ENCODE measurements at places on chromosomes 5 and 9.
A peak's percentile ranks its signal among the peaks of the same experiment; 100 is the strongest.

DNA sequence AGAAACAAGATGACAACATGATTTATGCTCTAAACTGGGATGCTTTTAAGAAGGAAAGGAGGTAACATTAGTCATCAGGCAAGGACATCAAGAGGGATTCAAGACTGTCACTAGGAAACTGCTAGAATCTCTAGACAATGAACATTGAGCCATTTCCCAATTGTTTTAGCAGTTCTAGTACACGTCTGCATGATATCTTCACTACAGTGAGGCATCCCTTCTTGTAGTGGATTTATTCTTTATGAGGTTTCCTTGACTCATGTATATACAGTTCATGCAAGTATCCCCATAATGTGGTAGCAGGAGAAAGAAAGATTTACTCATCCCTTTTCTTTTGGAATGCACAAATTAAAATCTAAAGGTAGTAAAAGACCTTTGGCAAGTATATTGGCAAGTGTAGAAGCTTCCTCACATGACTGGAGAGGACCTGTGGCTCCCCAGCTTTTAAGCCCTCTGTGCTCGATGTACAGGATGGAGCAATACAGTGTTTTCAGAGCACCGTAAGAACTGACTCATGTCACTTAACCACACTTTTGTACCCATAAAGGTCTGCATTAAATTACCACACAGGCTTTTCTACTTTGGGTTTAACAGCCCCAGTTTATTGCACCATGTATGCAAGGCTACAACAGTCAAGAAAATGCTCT lies 335.9 kb downstream of the SEMA5A start:
- no peak for DNase-seq

- no peak for DNase-seq
Measured at GRCh38 chr5:132458651-132459030, 31.9 kb downstream of the IRF1 start.

DNA sequence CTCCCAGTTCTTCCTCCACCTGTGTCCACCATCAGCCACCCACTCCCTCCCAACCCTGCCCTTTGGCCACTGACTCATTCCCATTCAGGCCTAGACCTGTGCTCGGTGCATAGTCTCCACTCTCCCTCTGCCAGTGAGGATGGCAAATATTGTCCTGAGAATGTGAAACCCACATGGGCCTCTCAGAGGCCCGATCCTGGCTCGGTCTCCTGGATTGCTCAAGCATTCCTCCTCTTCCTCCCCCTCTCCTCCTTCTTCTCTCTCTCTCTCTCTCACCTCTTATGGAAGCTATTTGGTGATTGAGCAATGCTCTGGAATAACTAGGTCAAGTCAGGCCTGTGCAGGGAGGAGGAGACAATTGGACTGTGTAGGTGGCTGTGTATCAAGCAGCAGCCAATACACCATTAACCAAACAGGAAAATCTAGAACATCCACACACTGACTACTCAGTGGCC lies 99.9 kb downstream of the KLF4 start:
- no peak for DNase-seq

- DNase-seq = no peak
Measured at GRCh38 chr5:139747583-139748504, 47.8 kb upstream of the PSD2 start.

DNA sequence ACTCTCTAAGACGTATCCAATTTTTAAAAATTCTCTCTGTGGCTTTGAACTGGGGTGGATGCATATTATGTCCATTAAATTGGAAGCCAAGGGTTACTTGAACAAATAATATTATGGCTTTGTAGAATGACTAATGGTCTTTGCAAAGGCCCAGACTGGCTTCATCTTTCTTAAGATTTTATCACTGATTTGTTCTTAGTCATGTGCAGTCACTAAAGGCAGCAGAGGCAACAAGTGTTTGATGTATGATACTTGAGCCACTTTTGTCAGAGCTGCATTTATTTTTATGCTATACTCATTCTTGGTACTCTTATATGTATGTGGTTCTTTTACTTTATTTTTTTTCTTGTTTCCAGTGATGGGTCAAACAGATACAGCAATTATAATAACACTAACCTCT lies 152.2 kb downstream of the NR2F1-AS1 start:
- no peak for DNase-seq

- DNase-seq = no peak
Measured at GRCh38 chr5:61273279-61273975, 58.6 kb upstream of the ZSWIM6 start.

GRCh38 chr5:11640158-11640873 lies 263.9 kb downstream of the CTNND2 start:
- no peak for DNase-seq

DNA sequence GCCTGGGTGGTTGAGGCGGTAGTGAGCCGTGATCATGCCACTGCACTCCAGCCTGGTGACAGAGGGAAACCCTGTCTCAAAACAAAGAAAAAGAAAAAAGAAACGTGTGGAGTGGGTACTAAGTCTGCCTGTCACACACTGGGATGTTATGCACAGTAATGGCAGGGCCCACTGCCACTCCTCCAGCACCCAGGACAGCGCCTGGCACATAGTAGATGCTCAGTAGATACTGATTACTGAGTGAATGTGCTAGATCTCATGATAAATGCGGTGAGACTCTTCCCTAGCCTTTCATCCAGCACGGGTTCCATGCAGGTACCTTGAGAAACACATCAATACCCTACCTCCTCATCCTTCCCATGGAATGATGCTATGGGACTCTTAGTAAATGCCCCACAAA lies 87.4 kb upstream of the HSPA9 start:
- DNase-seq = no peak

- DNase-seq = no peak
Measured at GRCh38 chr5:136087961-136088871, 44.4 kb upstream of the SMAD5 start.

DNA sequence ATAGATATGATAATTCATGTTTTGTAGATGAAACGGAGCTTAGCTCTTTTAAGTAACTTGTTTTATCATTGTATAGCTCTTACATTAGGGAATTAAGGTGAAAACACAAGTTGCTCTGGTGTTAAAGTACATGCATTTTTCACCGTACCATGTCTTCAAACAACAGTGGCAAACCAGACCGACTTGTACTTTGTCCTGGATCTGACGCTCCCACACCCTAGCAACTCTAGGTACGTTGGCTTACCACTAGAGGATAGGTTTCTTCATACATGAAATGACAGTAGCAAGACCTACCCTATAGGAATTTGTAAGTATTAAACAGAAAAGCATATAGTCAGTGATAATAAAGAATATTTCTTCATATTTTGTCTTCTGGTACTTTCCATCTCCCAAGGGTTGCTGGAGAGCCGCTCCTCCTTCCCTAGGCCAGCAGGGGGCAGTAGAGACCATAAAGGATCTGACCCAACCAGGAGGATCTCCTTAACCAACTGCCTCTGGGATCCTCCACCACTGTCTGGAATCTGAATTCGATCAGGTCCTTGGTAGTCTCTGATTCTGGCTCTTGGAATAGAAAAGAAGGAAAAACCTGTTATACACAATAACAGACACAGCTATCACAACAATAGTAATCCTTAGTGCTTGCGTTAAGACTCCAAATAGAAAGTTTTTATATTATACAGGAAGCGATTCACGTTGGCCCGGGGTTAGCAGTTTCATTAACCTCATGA lies 136.7 kb downstream of the CAVIN4 start:
- DNase-seq = peak; percentile 1

- no peak for DNase-seq
Measured at GRCh38 chr9:35651956-35652828, 1.5 kb upstream of the SIT1 start.

- no peak for DNase-seq
Measured at GRCh38 chr5:82107267-82107666, 135.4 kb downstream of the ATG10 start.

DNA sequence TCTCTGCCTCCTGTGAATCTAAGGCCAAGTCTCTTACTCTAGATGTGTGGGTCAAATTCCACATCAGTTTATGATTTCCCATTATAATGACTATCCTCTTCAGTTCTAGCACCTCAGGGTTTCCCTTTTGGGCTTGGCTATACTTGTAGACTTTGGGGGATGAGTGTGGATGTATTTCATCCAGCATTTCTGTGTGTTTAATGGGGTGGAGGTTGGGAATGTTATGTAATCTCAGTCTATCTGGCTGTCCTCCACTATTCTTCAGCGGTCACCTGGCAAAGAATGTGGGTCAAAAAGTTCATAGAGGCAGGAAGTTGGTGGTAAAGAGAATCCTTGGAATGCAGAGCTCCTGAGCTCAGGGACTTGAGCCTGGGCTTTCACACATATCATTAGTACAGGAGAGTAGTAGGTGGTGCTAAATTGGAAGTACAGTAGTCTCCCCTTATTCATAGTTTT lies 64.9 kb downstream of the CFAP95 start:
- no peak for DNase-seq

DNA sequence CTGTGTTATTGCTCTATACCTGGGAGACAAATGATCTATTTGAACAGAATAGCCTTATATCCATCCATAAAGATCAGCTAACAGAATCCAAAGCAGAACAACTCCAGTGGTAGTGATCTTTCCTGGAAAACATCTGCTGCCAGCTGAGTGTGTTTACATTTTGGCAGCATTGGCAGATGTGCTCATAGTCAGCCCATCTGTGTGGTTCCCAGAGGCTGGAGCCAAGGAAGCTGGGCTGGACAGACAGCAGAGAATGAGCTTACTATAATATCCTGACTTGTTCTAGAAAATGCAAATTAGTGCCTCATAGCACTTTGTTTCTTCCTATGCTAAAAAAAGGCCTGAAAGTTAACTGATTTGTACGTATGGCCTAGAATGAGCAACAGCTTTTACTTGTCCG lies 99.7 kb downstream of the ST8SIA4 start:
- DNase-seq = peak; percentile 24

GRCh38 chr5:166594567-166594966 lies 1696.9 kb upstream of the WWC1 start:
- DNase-seq = no peak

DNA sequence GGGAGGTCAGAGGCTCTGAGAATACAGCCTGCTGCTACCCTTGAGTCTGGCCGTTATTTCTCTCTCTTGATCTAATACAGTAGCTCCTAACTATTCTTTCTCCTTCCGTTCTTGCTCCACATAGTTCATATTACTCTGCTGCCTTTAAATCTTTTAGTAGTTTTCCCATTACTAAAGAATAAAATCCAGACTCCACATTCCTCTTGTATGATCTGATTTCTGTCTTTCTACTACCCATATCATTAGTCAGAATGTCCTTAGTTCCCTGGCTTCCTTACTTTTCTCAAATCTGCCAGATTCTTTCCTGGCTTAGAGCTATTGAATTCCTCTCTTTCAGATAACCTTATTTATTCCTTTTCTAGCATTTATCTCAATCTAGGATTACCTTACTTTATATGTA lies 40.0 kb downstream of the MARCHF6 start:
- no peak for DNase-seq

DNA sequence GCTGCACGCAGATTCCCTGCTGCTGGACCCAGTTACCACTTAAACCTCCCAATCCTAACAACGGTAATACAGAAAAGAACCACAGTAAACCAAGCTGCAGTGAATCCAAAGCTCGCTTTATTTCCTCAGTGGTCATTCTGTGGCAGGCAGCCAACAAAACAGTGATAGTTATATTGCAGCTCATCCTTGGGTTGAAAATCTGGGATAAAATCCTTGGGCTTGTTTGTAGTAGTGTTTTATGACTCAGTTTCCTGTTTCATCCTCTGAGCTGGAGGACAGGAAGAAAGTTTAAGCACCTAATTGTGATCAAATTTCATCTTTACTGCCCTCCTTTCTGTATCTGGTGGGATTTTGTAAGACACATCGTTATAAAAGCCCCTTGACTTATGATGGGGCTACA lies 31.4 kb downstream of the HMGCR start:
- DNase-seq = peak; percentile 16

DNA sequence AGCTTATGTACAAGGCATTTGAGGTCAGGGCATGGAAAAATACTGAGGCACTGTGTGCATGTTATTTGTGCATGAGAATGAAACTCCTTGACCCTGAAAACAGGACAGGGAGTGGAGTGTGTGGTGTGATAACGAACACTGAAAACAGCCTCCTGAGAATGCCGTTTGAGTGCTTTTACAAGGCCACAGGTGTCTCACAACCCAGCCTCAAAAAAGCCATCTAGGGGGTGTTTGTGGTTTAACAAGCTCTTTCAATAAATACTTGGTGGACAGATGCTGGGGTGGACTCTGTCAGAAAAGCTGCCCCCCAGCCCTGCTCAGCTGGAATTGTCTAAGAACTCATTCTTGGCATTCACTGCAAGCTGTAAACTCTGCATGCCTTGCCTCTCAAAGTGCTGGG lies 94.0 kb upstream of the SLC25A48 start:
- DNase-seq = no peak

GRCh38 chr9:114210136-114210535 lies 54.8 kb downstream of the COL27A1 start:
- DNase-seq = no peak
